ENCODE measurements at places on chromosomes 4 and X.

DNA sequence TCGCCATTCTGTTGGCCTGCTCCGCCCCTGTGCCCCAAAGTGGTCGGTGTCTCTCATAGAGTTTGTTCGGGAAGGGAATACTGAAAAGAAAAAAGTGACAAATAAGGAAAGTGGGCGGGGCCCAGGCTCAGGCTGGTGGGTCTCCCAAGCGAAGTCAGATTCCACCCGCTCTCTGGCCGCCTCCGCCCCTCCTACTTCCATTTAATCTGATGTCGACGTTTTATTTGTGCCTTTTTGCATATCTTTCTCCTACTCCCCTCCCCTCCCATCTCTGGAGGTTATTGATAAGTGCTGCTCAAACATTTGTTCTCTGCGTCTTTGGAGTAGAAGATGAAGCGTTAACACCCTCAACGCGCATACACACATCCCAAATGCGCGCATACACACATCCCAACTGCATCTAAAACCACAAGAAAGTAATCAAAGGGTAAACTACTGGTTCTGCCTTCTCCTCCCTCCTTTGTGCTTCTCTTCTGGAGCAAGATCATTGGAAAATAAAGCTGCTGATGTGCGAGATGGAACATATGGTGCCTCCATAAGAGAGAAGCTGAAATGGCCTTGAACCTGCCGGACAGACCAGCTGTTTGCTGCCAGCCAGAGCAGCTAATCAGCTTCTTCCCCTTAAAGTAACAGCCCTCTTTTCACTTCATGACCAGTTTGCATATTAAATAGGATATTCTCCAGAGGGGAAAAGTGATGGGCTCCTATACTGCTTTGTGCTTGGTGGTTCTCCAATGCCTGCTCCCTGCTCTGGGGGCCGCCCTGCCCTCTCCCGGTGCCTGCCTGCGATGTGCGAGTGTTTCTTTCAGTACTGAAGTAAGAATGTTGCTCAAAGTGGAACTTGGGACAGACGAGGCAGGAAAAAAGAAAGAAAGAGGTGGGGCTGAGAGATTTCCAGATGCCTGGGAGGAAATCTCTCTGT, 3.1 kb downstream of the MAMLD1 start:
- no peak for DNase-seq

DNA sequence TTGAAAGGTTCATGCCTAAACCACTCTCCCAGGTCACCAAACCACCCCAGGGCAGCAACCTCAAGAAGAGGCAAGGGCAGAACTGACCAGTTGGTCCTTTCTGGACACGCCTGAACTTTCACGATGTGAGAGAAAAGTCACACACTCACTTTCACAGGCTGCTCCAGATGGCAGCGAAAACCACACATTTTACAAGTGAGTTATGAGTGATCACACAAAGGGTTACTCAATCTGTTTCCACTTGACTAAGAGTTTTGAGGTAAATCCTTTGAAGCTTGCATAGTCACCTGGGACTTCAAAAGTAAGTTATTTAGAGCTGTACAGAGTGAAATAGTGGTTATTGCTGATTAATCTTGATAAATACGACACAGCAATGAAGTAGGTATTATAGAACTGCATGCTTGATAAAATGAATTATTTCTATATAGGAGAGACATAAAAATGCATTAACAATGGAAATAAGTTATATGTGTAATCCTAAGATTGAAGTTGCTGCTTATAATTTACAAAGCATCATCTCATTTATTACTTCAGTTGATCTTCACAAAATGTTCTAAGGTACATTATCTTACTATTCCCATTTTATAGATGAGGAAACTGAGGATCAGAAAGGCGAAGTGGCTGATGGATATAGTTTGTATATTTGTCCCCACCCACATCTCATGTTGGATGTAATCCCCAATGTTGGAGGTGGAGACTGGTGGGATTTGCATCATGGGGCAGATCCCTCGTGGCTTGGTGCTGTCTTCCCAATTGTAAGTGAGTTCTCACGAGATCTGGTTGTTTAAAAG, 103.0 kb upstream of the KLF3 start:
- DNase-seq = no peak

GRCh38 chr4:39469429-39470077, 10.7 kb downstream of the LIAS start:
- DNase-seq = no peak

GRCh38 chr4:2574863-2575262, 38.4 kb downstream of the FAM193A start:
- no peak for DNase-seq

- no peak for DNase-seq
These were observed 7.1 kb downstream of the PF4V1 start for GRCh38 chr4:73860181-73860580.

DNA sequence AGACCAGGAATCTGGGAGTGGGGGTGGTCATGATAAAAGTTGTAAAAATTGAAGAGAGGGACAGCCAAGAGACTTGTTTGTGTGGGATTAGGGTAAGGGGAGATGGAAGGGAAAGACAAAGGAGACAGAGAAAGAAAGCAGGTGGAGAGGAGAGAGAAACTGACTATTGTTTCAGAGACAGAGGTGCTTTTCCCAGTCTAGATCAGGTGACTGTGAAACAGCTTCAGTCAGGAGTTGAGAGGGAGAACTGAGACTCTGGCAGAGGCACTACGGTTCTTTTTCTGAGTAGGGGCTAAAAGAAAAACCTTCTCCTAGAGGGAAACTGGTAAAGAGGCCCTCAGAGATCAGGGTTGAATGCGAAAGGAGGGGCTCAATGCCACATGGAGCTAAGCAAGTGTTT, 106.4 kb downstream of the KDR start:
- no peak for DNase-seq

DNA sequence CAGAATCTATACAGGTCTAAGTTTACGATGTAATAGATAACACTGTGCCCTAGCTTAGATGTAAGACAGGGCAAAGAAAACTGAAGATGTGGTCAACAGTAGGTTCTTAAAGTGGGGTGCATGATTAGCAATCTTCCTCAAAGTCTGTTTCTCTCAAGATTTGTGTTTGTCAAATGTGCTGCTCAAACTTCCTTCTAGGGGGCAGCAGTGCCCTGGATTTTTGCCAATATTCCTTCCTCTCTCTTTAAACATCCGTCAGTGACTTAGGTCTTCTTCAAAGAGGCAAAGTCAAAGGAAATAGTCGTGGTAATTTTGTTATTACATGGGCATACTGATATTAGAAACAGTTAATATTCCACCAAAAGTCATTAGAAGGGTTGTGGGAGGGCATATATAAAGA, 4.2 kb upstream of the PDHA2 start:
- DNase-seq = no peak
